H54 (cell line): ENCODE measurements at places on chromosomes 1 and 21.

- DNase-seq = no peak
These were observed 5.3 kb downstream of the PRUNE1 start for GRCh38 chr1:151013518-151013917.

- DNase-seq = no peak
These were observed 30.4 kb downstream of the PIK3C2B start for GRCh38 chr1:204464187-204464631.

DNA sequence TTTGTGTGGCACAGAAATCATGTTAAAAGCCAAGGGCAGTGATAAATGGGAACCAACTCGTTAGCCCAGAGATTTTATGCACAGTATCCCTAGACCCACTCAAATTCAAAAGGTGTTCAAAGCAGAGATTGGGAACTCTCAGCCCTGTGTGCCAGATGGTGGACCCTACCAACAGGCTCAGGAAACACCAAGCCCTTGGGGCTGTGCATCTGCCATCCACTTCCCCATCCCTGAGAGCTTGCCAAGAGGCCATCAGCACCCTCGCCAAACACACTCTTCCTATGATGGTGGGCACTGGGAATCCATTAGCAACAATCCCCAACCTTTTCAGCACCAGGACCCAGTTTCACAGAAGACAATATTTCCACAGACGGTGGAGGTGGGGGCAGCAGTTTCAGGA is 194.2 kb upstream of the NFIA start:
- no peak for DNase-seq

DNA sequence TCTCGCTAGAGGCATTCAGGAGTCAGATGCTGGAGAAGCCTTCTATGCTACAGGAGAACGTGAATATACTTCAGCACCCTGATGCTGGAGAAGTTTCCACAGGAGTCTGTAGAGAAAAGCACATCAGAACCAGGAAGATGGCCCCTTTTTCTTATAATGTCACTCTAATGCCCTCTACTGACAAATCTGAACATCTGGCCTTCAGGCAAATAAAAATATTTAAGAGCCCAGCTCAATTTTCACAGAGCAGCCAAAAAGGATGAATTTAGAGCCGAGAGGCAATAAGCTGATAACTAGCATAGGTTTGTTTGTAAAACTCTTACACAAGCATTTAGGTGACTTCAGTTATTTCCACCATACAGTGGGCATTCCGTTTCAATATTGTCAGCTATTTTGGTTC is 3.8 kb upstream of the RRP15 start:
- DNase-seq = no peak

- DNase-seq = no peak
These were observed 15.3 kb upstream of the TRNAU1AP start for GRCh38 chr1:28537457-28538199.

GRCh38 chr1:41608211-41608610 is 123.7 kb upstream of the EDN2 start:
- DNase-seq = no peak

GRCh38 chr21:14712121-14712715 is 166.1 kb upstream of the SAMSN1 start:
- no peak for DNase-seq

DNA sequence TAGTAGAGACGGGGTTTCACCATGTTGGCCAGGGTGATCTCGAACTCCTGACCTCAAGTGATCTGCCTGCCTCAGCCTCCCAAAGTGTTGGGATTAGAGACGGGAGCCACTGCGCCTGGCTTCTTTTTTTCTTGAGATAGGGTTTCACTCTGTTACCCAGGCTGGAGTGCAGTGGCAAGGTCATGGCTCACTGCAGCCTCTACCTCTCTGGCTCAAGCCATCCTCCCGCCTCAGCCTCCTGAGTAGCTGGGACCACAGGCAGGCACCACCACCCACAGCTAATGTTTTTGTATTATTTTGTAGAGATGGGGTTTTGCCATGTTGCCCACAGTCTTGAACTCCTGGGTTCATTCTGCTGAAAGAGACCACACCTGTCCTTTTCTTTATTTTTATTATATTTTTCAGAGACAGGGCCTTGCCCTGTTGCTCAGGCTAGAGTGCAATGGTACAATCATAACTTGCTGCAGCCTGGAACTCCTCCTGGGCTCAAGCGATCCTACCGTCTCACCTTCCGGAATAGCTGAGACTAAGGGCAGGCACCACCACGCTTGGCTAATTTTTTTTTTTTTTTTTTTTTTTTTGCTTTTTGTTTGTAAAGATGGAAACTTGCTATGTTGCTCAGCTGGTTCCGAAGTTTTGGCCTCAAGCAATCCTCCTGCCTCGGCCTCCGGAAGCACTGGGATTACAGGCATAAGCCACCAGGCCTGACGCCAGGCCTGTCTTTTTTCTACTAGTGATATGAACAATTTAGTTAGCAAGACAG is 3.1 kb downstream of the LMNA start:
- DNase-seq = no peak

DNA sequence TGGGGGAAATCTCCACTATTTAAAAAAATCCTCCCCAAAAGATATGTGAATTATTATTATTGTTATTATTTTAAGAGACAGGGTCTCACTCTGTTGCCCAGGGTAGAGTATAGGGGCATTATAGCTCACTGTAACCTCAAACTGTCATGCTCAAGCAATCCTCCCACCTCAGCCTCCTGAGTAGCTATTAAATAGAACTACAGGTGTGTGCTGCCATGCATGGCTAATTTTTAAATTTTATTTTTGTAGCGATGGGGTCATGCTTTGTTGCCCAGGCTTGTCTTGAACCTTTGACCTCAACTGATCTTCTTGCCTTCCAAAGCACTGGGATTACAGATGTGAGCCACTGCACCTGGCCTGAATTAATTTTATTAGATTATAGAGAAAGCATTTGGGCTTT is 116.8 kb downstream of the RABGAP1L start:
- DNase-seq = no peak
